ENCODE measurements at places on chromosomes 2 and 18.

- no peak for DNase-seq
Observed at GRCh38 chr2:24971286-24971535, 544 bp downstream of the DNAJC27 start.

DNA sequence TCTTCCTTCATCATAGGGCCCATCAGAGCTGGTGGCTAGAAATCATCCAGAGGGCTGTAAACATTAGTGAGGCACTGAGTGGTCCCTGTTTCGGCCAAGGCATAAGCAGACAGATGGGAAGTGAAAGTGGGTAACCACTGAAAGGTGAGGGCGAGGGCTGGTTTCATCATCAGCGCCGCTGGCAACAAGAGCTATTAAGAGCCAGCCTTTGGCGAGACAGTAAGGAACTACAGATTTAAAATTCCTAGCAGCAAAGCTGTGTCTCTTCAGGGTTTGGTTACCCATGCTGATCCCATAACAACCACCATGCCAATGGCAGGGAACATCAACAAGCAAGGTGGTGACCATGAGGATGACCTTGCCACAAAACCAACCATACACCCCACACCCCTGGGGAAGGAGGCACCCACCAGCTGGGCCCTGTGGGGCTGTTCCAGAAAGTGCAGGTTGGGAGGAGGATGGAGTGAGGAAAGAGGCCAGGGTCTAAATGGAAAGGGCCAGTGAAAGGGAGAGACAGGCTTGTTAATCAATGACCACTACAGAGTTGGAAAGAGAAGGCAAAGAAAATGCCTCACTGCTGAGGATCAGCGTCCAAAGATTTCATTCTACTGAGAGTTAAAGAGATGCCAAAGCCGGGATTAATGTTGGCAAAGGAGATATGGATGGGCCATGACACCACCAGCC, 9.0 kb upstream of the SLC20A1 start:
- DNase-seq: peak; percentile 38

DNA sequence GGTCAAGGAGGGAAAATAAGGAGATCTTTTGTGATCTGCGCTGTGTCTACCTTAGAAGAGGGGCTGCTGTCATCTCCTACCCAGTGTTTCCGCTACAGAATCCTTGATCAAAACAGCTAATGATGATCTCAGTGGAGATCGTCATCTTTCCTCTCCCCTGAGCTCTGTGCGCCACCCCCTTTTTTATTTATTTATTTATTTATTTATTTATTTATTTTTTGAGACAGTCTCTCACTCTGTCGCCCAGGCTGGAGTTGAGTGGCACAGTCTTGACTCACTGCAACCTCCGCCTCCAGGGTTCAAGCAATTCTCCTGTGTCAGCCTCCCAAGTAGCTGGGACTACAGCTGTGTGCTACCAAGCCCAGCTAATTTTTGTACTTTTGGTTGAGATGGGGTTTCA, 55.5 kb downstream of the SERTAD2 start:
- DNase-seq: no peak

DNA sequence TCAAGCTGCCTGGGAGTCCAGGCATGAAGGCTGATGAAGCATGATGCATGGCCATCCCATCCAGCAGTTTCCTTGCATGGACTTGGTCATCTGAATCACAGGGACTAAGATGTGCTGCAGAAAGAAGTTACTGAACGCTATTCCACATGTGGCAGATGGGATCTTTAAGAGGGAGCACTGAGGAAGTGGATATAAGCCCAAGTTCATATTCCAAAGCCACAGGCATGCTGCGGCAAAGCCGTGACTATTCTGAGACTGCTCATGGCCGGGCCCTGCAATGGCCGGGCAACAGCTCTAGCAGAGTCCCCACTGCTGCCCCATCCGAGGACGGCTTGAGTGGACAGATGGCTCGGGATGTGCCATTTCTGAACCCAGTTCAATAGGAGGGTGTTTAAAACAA, 61.5 kb downstream of the STPG4 start:
- no peak for DNase-seq

DNA sequence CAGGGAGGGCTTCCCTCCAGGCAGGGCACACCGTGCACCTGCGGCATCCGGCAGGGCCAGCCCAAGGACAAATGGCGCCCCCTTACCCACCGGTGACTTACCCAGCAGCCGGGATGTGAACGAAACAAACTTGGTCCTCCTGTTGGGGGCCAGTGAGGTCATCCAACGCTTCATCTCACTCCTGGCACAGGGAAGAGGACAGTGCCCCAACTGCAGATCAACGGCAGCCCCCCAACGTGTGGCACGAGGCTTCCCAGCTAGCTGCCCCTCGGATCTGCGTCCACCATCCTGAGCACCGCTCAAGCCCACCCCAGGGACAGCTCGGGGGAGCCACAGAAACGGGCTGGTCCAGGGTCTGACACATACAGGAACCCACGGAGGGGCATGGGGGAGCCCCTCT, 12.0 kb downstream of the SNORC start:
- no peak for DNase-seq
